ENCODE measurements at places on chromosomes 1 and 21.

DNA sequence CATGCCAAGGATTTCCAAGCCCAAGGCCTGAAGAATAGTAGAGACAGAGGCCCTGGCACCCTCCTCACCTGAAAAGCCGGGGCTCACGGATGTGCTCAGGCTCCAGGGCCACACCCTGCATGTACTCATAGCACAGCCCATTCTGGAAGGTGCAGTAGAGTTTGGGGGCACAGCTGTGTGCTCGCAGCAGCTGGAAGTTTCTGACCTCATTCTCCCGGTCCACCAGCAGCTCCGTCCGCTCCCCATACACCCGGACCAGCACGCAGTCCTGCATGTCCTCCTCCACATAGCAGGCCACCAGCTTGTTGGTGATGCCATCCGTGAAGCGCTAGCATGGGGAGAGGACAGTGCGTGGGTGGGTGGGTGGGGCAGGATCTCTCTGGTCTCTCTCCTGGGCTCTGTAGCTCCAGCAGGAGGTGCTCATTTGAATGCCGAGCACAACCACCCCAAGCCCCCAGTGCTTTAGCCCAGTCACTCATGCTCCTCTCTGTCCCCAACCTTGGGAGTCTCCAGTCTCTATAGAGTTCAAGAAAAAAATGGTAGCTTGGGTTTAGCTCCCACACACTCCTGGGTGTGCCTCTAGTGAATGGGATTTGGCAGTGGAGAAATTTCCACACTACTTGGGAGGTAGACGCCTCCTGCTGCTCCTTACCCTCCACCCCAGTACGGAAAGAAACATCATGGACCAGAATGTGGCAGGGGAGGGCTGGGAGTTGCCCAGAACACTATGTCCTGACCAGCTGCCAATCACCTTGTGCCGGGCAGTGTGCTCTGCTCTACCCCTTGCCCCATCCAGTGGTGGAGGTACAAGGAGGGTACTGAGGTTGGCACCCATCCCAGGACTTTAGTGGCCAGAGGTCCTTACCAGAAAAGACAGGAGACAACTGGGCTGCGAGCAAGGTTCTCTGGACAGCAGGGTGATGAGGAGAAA, 1.9 kb downstream of the ETNK2 start:
- no peak for DNase-seq

DNA sequence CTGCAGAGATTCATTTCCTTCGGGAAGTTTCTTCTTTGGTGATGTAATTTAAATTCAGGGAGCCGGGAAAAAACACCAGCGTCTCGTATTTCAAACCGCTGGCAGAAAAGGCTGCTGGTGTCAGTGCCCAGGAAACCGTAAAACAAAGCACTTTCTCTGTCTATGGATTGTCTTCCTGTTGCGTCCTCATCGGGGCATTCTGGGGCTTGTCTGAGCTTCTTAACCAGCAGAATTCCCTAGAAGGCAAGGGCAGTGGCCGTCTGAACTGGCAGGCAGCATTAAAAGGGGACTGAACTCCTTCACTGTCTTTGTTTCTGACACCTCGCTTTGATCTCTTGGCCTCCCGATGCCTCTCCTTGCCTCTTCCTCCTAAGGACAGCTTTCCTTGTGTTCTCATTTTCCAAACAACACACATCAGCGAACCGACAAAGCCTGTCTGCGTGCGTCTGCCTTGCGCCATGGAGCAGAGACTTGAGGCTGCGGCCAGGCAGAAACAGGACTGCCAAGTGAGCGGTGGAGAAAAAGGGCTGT, 391.6 kb upstream of the VAMP3 start:
- no peak for DNase-seq

DNA sequence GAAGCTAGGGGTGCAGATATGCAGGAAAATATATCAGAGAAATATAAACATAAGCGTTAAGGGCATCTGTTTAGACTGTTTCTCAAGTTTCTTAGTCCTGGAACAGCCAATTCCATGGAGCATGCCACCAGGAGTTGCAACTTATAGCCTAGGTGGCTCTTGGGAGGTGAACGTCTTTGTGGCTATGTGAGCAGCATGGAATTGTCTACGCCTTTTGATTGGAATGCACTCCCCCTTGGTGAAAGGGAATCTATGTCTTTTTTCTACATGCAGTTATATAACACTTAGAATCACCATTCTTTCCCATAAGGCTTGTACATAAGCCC, 12.4 kb downstream of the RCSD1 start:
- no peak for DNase-seq

GRCh38 chr1:226310637-226311195, 1.8 kb upstream of the LIN9 start:
- no peak for DNase-seq

GRCh38 chr1:232968965-232969364, 18.6 kb downstream of the NTPCR start:
- no peak for DNase-seq

DNA sequence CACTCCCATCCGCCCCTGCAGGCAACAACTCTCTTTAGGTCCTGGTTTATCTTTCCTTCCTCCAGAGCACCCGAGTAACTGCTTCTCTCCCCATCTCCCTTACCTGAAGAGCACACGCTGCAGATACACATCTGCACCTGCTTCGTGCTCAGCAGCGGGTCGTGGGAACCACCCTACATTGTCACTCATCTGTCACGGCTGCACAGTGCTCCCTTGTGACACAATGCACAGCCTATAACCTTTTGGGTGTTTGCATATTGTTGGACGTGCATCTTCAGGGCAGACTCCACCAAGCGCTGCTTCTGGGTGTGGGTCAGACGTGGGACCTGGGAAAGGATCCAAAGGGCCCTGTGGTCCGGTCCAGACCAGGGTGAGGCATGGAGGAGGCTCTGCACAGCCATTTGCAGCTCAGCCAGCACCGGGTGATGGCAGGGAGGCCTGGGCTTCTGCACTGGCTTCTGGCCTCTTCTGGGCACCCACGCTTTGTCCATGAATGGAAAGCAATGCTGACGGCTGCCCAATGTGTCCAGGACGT, 42.5 kb downstream of the WDR4 start:
- DNase-seq, result no peak

GRCh38 chr1:202656951-202657646, 53.2 kb downstream of the SYT2 start:
- DNase-seq, result no peak

GRCh38 chr21:19609611-19610010, 1206.0 kb upstream of the TMPRSS15 start:
- no peak for DNase-seq

DNA sequence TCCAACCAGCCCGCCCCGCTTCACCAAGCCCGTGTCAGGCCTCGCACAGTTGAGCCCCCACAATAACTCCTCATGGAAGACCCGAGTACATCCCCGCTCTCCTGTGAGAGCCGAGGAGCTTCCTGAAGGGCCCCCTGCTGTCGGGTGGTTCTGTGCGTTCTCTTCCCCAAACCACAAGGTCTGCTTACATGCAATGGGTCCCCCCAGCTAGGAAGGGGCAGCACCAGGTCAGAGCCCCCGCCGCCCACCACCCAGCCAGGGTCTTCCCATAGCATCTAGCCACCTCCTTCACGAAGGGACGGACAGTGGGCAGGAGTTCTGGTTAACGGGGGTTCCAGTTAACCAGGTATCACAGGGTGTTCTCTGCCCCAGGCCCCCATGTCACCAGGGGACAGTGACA, 51.5 kb downstream of the GLIS1 start:
- no peak for DNase-seq

- DNase-seq, result no peak
Observed at GRCh38 chr21:41975391-41976272, 21.8 kb upstream of the C2CD2 start.

GRCh38 chr21:46158666-46159300, 3.4 kb upstream of the FTCD start:
- DNase-seq, result no peak

- no peak for DNase-seq
Observed at GRCh38 chr1:31306278-31306677, 9.4 kb downstream of the ZCCHC17 start.

DNA sequence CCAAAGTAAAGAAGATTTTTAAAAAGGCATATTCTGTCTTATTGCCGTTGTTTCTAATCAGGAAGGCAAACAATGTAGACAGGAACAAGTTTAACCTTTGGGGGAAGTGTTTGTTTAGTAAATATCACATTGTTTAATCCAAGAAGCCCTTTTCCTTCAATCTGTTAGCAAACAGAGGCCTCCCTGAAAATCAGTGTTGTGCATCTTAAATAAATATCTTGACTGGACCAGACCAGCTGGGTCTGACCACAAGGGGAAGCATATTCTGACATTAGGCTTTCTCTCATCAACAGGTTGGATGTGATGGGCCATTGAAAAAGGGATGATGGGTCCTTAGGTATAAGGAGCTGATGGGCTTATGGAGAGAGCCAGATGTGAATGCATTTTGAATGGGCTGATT, 81.8 kb upstream of the SGIP1 start:
- no peak for DNase-seq

- no peak for DNase-seq
Observed at GRCh38 chr1:158153746-158154444, 26.8 kb upstream of the CD1D start.

GRCh38 chr1:179857009-179857408, 20.6 kb downstream of the TOR1AIP2 start:
- no peak for DNase-seq

DNA sequence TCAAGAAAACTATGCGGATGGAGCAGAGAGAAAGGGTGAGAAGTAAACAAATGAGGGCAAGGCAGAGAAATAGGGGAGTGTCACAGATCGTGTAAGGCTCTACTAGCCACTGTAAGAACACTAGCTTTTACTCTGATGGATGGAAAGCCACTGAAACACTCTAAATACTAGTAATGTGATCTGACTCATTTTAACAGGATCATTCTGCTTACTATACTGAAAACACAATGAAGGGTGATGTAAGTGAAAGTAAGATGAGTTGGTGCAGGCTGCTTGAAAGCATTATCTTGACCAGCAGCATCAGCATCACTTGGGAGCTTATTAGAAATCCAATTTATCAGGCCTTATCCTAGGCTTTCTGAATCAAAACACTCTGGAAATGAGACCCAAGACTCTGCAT, 32.7 kb downstream of the TUT4 start:
- peak; percentile 10 for DNase-seq
